Tibial nerve (tissue), 4 donors: ENCODE measurements at places on chromosomes 1 and 21.

GRCh38 chr1:41538741-41539417 lies 54.4 kb upstream of the EDN2 start:
- DNase-seq, result no peak

DNA sequence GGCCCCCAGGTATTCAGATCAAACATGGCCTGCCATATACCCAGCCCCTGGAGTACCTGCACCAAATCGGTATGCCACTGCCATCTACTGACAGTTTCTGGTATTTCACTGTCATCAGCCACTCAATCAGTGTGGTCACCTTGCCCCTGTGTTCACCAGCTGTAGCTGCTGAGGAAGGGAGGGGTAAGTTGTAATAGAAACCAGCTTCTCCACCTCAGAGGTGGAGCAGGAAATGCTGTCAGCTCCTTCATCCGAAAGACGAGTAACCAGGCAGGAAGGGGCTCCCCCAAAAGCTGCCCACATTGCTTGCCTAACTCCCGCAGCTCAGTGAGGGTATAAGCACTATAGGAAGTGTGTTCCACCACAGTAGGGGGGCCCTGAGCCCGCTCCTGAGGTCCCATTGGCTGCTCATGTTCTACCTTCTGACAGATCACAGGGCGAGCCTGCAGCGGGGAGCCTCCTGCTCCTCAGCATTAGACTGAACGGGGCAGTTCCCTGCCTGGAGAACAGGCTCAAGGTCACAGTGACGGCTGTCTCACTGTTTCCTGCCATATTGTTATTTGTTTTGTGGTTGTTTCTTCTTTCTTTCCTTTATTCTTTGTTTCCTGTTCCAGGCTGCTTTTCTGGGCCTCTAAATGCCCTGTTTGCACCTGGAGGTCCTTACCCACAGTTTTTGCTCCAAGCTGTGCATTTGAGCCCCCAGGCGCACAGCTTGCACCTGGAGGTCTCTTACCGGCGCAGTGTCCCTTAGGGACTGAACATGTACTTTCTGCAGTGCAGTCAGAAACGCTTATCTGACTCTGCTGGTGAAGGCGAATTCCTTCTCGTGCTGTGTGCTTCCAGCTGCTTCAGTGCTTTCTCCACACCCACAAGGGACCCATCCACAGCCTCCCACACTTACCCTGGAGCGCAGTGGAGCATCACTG lies 1638.3 kb downstream of the MRPL39 start:
- DNase-seq, result peak; percentile 61

- DNase-seq, result peak; percentile 41
Measured at GRCh38 chr1:9181176-9181906, 52.4 kb upstream of the GPR157 start.

DNA sequence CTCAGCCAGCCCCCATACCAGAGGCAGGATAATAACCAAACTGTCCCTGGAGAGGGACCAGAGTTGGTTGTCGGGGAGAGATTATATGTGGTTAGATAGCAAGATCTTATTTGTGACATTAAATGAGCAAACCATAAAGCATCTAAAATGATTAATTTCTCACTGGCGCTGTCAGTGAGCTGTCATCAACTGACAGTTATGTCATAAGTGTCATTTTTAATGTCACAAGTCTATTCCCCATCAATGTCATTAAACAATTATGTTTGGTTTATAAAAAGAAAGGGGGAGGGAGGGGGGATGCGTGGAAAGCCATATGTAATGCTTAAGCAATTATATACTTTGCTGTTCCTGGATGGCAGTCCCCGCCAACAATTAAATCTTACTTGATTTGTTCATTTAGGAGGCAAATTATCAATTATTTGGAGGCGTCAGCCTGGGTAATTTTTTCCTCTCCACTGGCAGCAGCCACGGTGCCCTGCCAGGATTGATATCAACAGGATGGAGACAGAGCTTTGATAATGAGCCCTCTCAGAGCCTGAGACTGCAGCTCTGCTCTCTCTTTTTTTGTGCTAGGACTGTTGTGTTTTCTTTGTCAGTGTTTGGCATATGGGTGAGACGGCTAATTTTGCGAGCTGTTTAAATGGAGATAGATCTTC lies 333.6 kb upstream of the CAMK1G start:
- no peak for DNase-seq

DNA sequence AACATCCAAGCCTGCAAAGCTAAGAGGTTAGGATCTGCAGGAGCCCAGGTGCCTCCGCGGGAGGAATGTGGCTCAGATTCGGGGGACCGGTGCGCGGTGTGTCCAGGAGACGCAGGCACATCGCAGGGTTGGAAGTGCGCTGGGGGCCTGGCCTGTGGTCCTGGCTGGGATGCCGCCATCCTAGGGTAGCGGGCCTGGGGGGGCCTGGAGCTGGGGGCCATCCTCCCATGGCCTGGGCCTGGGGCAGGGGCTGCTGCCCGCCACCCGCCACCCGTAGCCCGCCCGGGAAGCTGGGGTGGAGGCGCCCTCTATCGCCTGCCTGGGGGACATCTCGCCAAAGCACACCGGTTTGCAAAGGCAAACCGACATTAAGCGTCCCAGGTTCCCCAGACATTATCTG lies 170.6 kb upstream of the ARHGEF16 start:
- no peak for DNase-seq

DNA sequence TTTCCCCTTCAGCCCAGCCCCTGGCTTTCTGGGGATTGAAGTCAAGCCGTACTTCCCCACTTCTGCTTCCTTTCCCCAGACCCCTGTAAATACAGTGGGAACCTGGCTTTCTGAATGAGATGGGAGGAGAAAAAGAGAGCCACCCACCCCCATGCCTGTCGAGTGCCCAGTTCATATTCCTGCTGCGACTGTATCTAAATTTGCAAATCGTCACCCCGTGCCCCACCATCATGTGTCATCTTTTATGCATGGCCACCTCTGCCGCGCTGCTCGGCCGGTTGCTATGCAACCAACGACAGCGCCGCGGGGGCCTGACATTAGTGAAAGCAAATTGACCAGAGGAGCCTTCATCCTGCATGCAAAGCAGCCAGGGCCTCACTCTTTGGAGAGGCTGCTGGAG lies 143.0 kb downstream of the ELAVL4 start:
- DNase-seq, result no peak

DNA sequence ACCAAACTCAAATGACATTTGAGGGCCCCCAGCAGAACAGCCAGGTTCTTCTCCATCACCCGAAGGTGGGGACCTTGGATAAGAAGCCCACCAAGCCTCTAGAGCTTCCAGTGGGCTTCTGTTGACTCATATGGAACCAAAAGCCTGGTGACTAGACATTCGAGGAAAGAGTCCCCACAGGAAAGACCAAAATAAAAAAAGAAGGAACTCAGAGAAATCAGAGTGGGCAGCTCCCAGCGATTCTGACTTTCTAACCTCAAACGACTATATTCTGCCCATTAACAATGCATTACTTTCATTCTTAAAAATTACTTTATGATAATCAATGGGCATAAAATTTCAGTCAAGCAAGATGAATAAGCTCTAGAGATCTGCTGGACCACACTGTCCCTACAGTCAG lies 9.6 kb upstream of the CHIT1 start:
- DNase-seq, result no peak

GRCh38 chr1:13797397-13797796 lies 97.4 kb downstream of the PRDM2 start:
- no peak for DNase-seq

GRCh38 chr1:16148329-16149092 lies 7.4 kb downstream of the EPHA2 start:
- DNase-seq, result no peak

DNA sequence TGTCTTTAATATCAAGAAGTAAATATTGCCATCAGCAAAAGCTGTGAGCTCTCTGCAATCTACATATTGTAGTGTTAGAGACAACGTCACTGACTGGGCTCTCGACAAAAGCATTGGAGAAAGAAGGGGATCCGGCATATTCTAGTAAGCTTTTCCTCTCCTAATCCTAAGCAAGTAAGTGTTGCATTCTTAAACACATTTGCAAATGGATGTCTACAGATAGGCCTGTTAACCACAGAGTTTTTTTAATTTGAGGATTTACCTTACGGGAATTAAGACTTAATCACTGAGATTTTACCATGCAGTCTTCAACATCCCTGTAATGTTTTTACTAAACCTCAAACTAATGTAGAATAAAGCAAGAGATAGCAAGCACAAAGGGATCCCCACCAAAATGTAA lies 426.5 kb upstream of the CAMK1G start:
- DNase-seq, result no peak

- DNase-seq, result no peak
Measured at GRCh38 chr1:87394513-87394912, 65.8 kb downstream of the LMO4 start.
